Stimulated activated CD8-positive, alpha-beta memory T cell treated with anti-CD3 and anti-CD28 coated beads, Interleukin-7, amount 100 ng/mL, for 1 hour (primary cell): ENCODE measurements at places on chromosomes 2 and 18.

DNA sequence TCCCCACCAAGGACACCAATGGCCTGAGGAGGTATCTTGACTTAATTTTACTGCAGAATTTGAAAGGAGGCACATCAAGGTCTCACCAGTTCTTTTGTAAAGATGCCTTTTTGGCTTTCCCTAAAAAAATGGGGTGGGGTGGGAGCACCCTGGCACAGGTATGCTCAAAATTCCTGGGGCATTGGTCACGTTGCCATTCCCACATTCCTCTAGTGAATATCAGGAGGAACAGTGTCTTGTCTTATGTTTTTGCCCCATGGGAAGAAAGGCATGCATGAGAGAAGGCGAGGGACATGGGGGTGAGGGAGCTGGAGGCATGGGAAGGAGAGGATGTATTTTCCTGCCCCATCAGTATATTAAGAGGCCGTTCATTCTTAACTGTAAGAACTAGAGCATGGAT is 275.3 kb downstream of the CMPK2 start:
- DNase-seq = no peak

DNA sequence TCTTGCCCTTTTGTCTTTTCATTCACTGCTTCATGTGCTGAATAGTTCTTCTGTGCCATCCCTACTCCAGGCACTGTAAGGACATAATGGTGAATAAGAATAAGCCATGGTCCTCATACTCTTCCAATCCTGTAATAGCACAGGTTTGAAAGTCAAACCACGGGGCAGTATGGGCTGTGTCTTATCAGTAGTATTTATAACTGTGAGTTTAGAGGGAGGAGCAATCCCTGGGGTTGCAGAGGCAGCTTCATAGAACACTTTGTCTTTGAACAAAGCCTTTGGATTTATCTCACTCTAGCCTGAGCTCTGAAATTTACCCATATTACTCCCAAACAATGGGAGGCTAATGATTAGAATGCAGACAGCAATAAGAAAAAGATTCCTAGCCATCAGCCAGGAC is 30.2 kb upstream of the ALK start:
- no peak for DNase-seq

DNA sequence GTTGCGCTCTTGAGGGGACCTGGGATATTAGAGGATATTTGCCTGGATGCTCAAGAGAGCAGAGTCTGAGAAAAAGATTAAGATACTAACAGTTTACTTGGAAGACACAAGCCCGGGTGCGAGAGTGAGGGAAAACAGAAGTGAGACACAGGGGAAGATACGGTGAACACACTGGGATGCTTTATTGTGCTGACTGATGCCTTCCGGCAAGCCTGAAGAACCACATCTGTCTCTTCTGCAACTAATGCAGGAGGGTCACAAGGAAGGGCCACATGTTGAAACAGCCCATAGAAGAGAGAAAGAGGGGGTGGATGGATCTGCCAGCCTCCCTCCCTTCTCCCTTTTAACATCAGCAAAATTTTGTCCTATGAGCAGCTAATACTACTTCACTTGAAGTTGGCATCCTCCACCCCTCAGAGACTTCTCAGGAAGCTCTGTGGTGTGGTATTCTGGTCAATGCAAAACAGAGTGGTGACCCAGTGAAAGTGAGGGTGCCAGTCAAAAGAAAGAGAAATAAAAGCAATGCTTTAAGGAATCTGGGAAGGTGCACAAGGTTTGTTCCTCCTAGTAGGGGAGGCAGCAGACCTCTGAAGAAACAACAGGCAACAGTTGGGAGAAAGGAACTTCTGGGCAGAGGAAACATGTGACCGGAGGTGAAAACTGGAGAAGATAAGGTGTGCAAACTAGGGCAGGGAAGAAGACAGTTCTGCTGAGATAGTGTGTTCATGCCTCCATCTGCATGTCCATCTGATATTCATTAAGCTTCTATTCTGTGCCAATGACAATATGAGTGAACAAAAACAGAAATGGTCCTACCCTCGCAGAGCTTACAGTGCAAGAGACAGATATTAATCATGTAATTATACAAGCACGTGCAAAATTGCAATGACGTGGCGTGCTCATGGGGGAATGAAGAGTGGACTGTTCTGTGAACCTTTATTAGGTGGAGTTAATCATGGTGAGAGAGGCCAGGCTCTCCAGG is 107.1 kb downstream of the LYPD6B start:
- no peak for DNase-seq

GRCh38 chr2:190843890-190844699 is 36.5 kb upstream of the GLS start:
- no peak for DNase-seq

DNA sequence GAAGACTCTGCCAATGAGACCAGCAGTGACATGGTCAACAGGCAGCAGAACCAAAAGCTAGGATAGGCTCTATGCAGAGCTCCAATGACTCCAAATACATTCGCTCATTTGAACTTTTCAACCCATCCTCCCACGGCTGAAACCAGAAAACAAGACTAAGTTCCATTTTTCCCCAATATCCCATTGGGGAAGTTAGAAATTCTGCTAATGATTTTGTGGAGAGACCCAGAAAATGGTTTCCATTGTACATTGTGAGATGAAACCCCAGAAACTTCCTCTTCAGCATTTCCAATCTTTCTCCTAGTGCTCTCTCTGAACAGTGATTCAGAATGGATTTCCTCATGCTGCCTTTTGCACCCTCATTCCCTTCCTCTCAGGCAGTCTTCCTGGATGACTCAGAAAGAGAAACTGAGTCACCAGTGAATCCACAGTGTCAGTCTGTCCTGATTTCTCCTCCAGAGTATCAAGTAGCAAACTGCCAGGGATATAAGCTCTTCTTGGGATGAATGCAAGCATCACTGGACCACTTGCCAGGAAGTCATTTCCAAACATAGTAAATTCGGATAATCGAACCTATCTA is 467.7 kb upstream of the ID2 start:
- no peak for DNase-seq

DNA sequence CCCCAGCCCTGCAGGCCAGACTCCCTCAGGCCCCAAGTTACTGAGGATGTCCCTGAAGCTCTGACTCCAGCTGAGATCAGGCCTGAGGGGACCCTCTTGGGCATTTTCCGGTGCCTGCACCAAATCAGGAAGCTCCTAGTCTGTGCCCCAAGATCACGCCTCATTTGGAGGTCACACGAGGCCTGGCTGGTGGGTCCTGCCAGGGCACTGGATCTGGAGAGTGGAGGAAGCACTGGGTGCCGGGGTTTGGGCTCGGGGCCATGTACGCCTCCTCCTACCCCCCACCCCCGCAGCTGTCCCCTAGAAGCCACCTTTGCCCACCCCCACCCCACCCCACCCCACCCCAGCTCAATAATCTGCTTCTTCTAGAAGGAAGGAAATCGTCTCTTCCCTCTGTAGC is 16.2 kb downstream of the SH2D6 start:
- no peak for DNase-seq

GRCh38 chr2:178756843-178757242 is 50.4 kb downstream of the TTN start:
- no peak for DNase-seq

DNA sequence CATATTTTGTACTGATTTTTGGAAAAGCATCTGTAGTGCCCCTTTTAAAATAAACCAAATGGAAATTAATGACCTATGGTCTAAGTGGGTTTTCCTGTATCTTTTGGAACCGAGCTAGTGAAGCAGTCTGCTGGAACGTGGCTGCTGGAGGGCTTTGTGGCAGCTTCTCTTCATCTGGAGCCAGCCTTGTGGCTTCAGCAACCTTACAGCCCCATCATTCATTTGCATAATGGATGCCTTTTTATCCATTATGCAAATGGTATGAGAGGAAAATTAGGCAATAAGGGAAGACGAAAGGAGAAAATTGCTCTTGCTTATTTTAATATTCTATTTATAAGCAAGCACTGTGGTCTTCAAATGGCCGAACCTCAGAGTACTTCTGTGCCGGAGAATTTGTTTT is 421.0 kb downstream of the PARD3B start:
- DNase-seq = no peak

- no peak for DNase-seq
Measured at GRCh38 chr2:152894051-152894450, 175.6 kb downstream of the ARL6IP6 start.

- DNase-seq = no peak
Measured at GRCh38 chr2:226913641-226914040, 77.8 kb downstream of the RHBDD1 start.

DNA sequence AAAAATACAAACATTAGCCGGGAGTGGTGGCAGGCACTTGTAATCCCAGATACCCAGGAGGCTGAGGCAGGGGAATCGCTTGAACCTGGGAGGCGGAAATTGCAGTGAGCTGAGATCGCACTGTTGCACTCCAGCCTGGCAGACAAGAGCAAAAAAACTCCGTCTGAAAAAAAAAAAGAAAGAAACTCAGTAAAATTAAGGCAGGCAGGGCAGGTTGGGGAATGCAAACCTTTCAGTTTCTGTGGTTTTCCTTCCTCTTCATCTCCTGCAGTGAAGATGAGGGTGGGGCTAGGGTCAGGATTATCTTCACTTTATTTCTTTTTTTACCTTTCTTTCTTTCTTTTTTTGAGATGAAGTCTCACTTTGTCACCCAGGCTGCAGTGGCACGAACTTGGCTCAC is 43.2 kb upstream of the PSME4 start:
- no peak for DNase-seq

DNA sequence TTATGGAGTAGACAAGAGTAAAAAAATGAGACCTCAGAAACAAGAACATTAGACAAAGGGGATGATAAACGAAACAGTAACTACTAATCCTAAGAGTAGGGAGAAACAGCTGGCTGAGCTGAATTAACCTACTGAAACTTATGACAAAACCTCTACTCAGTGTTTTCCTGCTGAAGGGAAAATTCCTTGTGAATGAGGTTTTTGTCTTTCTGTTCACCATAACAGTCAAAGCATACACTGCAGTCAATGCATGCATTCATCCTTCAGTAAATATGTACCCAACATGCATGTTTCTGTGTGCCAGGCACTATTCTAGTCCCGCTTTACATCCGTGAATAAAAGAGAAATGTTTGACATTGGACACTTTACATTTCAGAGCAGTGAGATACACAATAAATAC is 805.6 kb upstream of the KLHL29 start:
- no peak for DNase-seq
